ENCODE measurements at places on chromosomes 7 and 10.

GRCh38 chr7:13165854-13166253 is 478.4 kb downstream of the ARL4A start:
- no peak for DNase-seq

- DNase-seq, result no peak
Measured at GRCh38 chr10:62648921-62649320, 155.6 kb upstream of the ADO start.

DNA sequence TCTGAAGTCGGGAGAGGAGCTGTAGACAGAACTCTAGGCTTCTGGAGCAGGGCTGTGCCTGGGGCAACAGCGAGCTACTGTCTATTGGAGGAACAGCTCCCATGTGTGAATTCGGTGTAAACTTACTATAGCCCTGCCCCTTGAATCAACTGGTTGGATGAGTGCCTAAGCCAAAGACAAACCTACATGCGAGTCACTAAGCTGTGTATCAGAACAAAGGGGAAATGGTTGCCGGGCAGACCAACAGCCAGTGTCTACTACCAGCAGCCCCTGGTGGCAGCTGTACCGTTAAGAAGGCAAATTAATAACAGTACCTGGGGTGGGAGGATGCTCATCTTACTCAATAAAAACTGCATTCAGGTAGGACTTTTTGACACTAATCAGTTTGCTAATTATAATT is 343.6 kb downstream of the ACTR3B start:
- no peak for DNase-seq

DNA sequence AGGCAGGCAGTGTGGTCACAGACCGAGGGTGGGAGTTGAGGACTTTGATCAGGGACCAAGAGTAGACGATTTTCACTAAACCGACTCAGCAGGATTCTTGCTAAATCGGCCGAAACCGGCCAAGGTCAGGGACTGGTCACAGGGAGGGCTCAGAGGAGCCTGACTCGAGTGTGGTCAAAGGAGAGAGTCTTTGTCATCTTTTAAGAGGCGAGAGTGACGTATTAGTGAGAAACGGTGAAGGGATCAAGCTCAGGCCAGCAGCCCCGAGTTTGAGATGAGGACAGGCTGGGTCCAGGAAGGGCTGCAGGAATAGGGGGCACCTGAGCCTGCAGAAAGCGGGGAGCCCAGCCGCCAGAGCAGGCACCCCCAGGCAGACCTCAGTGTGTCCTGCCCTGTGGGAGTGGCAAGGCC is 41.6 kb upstream of the FAM20C start:
- DNase-seq, result no peak

DNA sequence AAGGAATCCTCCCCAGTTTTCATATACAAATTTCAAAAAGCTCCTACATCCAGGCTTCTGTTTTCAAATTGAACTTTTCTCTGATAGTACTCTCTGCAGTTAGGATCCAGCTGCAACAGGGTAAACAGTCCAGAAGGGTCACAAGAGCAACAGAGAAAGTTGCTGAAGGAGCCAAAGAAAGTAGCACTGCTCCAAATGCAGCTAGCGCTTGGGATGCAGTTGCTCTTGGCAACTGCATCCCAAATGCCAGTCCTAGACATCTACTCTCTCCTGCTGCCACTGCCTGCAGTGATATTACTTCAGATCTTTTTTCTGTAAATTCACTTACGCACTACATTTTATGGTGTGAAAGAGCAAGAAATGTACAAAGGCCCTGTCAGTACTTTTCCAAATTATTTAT is 14.6 kb downstream of the GPR37 start:
- DNase-seq, result no peak

DNA sequence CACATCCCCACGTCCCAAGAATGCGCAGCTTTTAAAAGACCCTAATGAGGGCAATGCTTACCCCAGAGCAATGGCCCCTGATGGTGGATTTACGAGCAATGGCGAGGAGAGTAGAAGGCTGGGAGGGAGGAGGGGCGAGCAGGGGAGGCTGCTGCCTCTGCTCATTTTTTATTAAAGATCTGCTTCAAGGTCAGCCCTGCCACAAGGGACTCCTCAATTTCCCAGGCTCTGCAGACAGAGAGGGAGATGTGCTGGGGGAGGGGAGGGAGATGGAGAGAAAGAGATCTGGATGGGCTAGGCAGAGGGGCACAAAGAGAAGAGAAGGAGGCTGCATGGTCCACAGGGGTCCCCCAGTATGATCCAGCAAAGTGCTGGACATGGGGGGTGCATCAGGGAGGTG is 7.8 kb upstream of the SRRM3 start:
- DNase-seq, result no peak

DNA sequence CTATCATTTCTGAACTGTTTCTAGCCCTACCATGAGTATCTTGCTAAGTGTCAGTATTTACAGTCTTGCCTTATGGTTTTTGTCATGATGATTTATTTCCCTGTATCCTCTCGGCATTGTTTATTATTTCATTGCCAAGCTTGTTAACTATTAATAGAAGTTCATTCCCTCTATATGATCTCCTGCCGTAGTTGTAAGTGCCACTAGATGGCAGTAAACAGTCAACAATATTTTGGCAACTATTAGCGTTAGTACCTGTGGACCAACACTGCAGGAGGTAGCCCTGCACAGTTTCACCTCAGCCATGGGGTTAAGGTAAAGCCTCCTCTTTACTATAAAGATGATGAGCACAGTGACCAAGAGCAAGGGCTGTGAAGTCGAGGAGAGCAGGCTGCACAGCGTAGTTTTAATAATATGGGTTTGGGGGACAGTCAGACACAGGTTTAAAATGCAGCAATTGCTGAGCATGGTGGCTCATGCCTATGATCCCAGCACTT is 26.1 kb upstream of the CCNJ start:
- peak; percentile 68 for DNase-seq

DNA sequence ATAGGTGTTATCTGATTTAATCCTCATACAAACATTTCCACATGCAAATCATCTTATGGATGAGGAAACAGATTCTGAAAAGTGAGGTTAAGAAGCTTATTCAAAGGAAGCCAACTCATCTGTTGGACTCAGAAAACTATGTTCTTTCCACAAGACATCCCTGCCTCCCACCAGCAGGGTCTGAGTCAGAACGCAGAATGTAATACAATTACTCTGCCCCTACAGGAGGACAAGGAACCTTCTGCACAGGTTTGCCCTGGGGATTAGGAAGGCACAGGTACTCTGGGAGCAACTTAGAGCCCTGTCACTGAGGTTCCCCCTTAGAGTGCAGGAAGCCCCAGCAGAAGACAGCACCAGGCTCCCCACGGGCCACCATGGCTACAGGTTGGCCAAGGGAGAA is 255.7 kb downstream of the TNS3 start:
- peak; percentile 92 for DNase-seq

DNA sequence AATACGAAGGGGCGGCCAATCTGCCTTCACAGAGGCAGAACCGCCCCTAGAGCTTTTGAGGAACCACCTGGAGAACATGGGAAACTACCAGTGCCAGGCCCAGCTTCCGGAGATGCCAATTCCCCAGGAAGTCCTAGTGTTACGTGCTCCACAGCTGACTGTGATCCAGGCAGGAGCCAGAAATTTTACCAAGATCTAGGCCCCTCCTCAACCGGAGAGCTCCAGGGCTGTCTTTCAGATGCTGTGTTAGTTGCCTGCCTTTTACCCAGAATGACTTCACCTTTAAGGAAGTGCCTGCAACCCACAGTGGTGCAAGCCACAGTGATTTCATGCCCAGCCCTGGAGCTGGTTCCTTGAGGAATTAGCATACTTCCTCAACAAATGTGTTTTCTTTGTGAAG is 62.9 kb downstream of the ELMO1 start:
- DNase-seq, result no peak

GRCh38 chr10:75035975-75036708 is 75.3 kb upstream of the SAMD8 start:
- peak; percentile 66 for DNase-seq

DNA sequence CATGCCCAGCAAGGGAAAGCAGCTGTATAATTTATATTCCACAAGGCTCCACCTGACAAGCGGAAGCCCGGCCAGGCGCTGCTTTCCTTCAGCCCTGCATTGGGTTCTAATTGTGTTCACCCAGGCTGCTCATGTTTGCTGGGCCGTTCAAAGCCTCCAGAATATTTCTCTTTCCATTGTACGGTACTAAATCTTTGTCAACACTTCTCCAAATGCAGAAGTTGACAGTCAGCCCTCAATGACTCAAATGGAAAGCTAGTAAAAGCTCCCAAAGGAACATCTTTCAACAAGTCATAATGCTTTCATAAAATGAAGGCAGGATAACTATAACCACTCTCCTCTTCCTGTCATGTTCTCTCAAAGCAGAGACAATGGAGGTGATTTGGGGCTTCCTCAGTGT is 17.8 kb upstream of the CPXM2 start:
- DNase-seq, result no peak

DNA sequence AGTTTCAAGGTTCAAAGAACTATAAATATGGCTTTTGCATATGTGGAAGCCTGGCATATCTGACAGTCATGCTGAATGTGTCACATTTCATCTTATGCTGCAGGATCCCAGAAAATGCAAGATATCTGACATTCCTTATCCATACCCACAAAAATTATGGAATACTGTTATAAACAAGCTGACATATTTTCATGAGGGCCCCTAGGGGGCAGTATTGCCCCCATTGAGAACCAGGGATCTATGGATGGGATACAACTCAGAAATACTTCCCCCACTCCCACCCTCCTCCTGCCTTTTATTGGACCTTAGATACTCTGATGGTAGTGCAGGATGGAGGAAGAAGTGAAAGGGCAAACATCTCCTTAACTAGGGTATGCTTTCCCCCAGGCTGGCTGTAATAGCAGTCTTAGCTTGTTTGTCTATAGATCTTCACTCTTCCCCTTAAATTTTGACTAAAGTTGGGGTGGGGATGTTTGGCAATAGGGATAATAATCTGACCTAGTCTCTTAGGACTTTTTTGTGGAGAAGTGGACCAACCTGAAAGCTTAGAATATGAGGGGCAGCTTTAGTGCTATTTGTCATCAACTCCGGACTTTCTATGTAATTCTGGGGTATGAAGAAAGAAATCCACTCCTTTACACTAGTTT is 3.5 kb upstream of the GNGT1 start:
- DNase-seq, result peak; percentile 50

DNA sequence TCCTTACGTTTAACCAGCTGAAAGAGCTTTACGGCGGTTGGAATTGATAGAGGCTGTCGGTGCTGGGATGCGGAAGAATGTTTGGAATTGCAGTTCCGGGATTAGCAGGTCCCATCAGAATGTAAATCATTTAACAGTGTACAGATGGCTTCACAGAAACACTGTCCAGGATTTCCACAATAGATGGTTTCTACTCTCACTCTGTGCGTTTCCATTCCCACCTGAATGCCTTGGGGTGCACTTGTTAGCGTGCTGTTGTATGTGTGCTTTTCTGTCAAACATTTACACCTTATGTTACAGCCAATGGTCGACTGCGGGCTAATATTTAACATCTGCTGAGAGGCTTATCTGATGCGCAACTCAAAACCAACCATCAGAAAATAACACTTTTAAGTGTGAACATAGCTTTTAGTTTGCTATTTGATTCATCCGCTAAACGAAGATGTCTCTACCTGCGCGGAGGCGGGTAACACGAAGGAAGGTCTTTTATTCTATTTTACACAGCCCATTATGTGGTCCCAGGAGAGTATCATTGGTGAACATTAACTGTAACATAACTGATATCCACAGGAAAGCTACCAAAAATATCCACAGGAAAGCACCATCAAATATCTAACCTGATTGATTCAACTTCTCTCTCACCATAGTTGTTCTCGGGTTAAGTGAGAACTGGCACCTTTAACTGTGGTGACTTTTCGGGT is 179.0 kb downstream of the PRPF18 start:
- DNase-seq, result no peak

GRCh38 chr7:44445986-44446671 is 44.3 kb downstream of the NUDCD3 start:
- DNase-seq, result no peak

- no peak for DNase-seq
Measured at GRCh38 chr7:70695795-70696083, 436.2 kb upstream of the GALNT17 start.

DNA sequence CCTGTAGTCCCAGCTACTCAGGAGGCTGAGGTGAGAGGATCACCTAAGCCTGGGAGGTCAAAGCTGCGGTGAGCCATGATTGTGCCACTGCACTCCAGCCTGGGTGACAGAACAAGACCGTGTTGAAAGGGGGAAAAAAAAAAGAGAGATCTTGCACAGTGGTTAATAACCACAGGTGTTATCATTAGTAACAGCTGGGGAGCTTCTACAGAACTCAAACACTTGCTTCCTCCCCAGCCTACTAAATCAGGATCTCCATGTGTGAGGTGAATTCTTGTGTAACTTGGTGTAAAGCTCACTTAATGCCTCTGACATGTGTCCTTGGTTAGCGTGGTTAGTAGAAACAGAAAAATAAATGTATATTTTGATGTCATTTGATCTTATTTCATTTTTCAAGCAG is 43.9 kb upstream of the BMS1 start:
- DNase-seq, result no peak

DNA sequence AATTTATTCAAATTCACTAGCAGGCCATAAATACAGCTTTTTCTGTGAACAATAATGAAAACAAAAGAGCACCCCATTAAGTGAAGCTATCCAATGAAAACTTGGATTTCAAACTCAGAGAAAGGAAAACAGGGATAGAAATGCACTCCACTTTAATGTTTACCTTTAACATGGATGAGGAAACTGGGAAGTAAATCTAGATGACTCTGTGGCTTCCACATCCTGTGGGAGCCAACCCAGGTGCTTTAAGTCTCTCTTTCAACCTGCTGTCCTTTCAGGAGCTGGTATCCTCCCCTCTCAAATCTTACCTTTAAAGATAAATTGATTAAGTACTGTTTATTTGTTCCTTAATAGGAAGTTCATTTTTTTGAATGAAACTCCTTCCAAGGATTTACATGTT is 21.5 kb upstream of the SGMS1 start:
- no peak for DNase-seq

GRCh38 chr10:45509491-45509890 is 135.5 kb downstream of the ALOX5 start:
- peak; percentile 74 for DNase-seq

DNA sequence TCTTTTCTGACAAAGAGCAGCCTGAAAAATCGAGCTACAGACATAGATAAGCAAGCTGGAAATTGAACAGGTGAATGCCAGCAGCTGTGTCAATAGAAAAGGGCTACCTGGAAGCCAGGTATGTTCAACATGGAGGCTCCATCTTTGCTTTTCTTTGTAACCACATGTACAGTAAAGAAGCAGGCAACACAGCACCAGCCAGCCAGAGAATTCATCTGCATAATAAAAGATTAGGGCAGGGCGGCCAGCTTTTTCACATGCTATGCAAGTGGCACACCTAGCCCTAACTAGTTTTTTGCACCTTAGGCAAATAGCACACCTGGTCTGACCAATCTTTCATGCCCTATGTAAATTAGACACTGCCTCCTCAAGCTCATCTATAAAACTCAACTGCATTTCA is 25.7 kb downstream of the COG5 start:
- peak; percentile 62 for DNase-seq

- DNase-seq, result no peak
Measured at GRCh38 chr10:100232101-100232500, 2.7 kb upstream of the CHUK start.

- no peak for DNase-seq
Measured at GRCh38 chr10:72238392-72239175, 22.5 kb upstream of the ASCC1 start.
